ENCODE measurements at places on chromosomes 1 and 21.

DNA sequence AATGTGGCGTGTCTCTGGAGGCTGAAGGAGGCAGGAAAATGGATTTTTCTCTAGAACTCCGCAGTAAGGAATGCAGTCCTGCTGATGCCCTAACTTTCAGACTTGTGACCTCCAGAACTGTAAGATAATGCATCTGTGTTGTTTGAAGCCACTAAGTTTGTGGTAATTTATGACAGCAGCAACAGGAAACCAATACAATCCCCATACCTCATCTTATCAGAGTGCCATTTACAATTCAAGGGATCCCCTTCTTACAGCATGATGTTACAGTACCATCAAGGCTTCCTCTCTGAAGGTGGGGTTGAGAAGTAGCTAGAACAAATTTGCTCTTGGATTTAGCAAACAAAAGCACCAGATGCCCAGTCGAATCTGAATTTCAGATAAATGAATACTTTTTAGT, 21.6 kb downstream of the ABCA4 start:
- DNase-seq, result no peak

DNA sequence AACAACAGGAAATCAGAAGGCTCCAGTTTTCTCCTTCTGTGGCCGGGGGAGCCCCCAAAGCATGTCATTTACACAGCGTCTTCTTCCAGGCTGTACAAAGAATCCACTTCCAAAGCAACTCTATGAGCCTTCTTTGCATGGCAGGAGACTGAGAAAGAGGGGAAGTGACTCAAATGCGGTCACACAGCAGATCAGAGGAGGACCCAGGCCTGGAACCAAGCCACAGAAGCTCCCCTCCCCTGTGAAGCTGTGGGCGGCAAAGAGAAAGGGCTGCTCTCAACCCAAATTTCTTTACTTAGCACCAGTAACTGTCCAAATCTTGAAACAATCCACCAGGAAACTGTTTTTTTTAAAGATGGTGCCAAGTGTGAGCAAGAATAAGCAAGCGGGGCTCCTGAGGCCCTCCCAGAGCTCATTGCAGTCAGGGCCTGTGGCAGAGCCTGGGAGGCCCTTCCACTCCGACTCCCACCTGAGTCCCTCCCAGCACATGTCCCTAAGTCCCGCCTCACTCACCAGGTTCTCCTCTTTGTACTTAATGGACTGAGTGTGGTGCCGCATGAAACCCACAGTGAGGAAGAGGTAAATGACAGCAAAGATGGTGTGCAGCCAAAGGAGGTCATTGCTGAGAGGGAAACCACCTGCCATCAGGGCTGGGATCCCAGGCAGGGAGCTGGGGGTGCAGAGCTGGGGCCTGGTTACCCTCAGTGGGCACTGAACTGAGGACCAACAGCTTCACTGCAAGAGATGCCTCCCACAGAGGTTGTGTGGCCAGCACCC, 15.9 kb downstream of the TMEM63A start:
- DNase-seq, result peak; percentile 80

DNA sequence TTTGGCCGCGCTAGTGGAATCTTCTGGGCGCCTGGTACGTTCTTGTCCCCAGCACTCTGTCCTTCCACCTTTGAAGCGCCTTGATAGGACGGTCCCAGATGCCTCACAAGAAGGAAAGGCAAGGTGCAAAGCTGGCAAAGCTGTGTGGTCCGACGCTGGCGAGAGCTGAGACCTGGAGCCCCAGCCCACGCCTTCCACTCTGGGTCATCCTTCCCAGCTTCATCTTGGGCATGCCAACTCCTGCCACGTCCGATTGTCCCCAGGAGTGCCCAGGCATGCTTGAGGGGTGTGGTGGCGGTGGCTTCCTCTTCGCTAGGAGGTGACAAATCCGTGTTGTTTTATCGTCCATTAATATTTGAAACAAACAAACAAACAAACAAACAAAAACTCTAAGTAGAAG, 123.9 kb upstream of the DPYD start:
- peak; percentile 56 for DNase-seq

GRCh38 chr1:55679971-55680370, 464.8 kb upstream of the USP24 start:
- no peak for DNase-seq

GRCh38 chr1:109371341-109371739, 26.4 kb downstream of the SORT1 start:
- DNase-seq, result no peak

DNA sequence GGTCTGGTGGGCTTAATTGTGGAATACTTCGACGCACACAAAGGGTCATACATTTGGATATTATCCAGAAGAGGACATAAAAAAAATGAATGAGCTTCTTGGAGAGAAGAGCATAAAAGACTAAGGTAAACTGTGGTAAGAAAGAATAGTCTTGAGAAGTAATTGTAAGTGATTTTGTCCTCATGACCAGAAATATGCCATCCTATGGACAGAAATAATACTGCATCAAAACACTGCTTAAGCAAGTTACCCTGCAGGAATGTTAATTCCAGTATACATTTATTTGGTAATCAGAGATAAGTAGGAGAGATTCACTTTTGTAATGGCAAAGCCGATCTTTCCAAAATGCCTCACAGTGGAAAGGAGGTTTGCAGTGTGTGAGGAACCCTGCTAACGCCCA, 111.9 kb downstream of the NRIP1 start:
- DNase-seq, result no peak

- DNase-seq, result no peak
Measured at GRCh38 chr1:57683037-57683942, 259.4 kb upstream of the DAB1 start.

DNA sequence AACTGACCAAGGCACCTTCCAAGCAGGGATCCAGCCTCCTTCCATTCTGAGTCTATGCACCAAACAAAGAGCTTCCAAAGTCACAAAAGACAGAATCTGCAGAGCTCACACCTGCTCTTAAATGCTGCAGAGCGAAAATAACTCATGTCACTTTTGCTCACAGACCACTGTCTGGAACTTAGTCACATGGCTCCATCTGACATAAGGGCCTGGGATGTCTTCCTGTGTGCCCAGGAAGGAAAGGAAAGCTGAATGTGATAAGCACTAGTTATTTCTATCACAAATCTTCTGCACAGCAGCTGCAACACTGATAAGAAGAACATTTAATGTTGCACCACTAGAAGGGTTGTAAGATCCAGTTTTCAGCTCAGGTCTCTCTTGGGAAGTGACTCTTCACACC, 39.5 kb upstream of the SGIP1 start:
- no peak for DNase-seq

DNA sequence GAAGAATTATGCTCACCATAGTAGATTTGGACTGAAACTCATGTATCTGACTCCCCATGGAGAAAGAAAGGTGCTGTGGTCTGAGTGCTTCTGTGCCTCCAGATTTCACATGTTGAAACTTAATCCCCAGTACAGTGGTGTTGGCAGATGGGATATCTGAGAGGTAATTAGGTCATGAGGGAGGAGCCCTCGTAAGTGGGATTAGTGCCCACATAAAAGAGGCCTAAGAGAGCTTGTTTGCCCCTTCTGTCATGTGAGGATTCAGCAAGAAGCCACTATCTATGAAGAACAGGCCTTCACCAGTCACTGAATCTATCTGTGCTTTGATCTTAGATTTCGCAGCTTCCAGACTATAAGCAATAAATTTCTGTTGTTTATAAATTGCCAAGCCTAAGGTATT, 150.1 kb downstream of the PLPP3 start:
- DNase-seq, result no peak

DNA sequence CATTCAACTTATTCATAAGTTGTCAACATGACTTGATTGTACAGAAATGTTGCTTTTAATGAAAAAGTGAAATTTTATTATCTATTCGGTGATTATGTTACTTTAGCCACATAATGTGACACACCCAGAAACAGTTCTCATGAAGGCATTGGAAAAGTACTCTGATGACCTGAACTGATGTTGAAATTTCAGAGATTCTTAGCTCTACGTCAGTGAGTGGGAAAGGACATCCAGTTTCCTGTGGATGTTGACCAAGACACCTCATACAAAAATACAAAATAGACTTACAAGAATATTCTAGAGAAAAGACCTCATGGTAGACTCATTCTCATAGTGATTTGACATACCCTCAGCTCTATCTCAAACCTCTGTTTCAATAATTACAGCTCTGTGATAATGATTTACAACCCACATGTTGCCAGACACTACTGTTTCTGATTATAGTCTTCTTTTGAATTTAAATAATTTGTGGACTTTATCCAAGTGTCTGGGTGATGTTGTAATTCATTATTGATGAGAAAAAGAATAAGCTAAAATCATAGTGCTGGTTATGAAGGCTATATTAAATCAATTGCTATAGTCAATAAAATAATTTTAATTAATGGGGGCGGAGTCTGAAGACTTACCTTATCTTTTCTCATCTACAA, 37.3 kb downstream of the KCNK2 start:
- no peak for DNase-seq

GRCh38 chr1:36386265-36387140, 779 bp upstream of the STK40 start:
- peak; percentile 92 for DNase-seq

GRCh38 chr1:38293567-38293966, 247.0 kb upstream of the POU3F1 start:
- no peak for DNase-seq

DNA sequence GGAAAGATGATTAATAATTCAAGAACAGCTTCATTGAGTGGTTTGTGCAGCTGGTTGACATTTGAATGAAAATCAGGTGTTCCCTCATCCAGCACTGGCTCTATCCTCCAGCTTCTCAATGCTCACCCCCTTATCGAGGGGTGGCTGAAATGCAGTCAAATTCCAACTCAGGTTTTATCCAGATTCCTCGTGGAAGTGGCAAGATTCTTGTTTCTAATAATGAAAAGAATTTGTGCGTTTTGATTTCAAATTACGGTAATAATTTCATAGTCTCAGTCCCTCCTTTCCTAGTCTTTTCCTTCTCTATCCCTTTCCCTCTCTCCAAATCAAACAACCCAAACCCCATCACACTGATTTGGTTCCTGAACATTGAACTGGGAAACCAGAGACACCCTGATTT, 3.1 kb downstream of the CNIH3 start:
- DNase-seq, result no peak

DNA sequence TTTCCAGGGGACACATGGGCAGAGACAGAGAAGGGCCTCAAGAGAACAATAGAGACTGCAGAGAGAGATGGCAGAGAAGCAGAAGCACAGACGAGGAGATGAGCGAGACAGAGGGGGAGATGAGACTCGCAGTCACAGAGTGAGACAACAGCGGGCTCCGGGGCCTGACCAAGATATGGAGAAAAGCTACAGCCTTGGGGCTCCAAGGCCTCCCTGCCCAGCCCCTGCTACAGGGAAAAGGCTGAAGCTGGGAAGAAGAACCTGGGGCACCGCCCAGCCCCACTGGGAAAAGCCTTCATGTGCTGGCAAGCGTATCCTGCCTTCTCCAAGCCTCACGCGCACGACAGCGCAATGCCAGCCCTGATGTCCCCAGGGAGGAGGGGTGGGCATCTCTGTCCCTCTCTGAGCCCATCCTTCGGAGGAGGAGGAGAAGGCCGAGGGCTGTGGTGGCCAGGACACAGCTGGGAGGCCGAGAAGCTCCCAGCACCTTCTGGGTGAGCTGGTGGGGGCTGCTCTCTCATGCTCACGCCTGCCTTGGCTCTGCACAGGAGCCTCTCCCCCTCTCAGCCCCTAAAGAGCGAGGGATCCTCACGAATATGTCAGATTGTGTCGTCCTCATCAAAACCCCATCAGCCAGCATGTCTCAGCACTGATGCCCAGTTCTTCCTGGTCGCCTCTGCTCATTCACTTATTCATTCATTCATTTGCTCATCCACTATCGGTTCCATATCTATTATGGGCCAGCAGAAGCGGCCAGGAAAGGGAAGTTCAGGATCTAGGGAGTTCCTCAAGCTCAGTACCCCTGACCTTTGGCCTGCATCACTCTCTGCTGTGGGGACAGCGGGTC, 56.6 kb downstream of the ACOT7 start:
- no peak for DNase-seq

DNA sequence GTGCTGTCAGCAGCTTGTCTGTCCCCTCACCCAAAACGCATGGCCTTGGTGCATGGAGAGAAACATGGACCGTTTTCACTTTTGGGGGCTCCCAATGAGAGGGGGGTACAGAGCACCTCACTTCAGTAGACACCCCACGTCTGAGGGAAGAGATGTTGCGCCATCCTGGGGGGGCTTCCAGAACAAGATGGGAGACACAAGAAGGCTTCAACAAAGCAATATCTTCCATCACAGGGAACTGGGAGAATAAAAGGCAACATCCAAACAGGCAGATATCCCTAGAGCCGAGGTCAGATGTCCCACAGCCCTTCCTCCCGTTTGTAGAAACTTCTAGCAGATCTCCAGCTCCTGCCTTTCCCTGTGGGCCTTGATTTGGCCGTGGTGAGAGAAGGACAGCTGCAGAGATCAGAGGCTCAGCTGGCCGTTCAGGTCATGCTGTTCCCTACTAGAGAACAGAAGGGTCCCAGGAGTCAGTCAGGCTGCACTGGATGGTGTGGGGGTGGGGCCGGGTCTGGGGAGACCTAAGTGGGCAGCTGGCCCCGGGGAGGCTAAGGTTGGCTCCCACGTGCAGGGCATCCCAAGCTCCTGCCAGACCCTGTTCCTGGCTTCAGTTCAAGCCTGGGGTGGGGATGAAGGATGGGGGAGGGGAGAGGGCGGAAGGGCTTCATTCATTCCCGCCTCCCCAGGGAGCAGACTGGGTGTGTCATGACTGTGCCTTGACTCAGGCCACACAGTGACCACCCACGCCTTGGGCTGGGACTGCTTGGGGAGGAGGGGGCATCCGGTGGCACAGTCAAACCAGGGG, 4.4 kb downstream of the PLOD1 start:
- DNase-seq, result no peak

GRCh38 chr1:47207803-47208373, 18.1 kb upstream of the PDZK1IP1 start:
- DNase-seq, result no peak

- DNase-seq, result peak; percentile 76
Measured at GRCh38 chr21:46368533-46369285, 44.8 kb downstream of the PCNT start.

- peak; percentile 86 for DNase-seq
Measured at GRCh38 chr1:1144122-1144842, 28.4 kb upstream of the C1orf159 start.
